ENCODE measurements at places on chromosomes 1 and 21. TPM values are rescaled to one million over a fixed set of nuclear protein-coding genes. Genes with fewer than 3 reads are reported as not detected.

GRCh38 chr1:184644771-184645170, 109.9 kb downstream of the EDEM3 start:
- H3K27ac ChIP-seq: no peak overlapping the region
- H3K4me3 ChIP-seq: no peak overlapping the region
- no peaks in the 10 kb centered on the region for H3K36me3 ChIP-seq
- no peak for DNase-seq
- no peaks in the 10 kb centered on the region for H3K27me3 ChIP-seq

- H3K27me3 ChIP-seq: no peaks in the 10 kb centered on the region
- no peaks in the 10 kb centered on the region for H3K4me1 ChIP-seq
- no peak for DNase-seq
- H3K4me3 ChIP-seq: no peak overlapping the region
Observed at GRCh38 chr1:21251773-21252471, 38.3 kb downstream of the ECE1 start.

GRCh38 chr1:196423612-196424011, 184.6 kb downstream of the KCNT2 start:
- no peak for DNase-seq
- H3K4me3 ChIP-seq: no peak overlapping the region
- H3K4me1 ChIP-seq: no peaks in the 10 kb centered on the region
- no peaks in the 10 kb centered on the region for H3K36me3 ChIP-seq
- no peaks in the 10 kb centered on the region for H3K27me3 ChIP-seq
- no peak overlapping the region for H3K27ac ChIP-seq

DNA sequence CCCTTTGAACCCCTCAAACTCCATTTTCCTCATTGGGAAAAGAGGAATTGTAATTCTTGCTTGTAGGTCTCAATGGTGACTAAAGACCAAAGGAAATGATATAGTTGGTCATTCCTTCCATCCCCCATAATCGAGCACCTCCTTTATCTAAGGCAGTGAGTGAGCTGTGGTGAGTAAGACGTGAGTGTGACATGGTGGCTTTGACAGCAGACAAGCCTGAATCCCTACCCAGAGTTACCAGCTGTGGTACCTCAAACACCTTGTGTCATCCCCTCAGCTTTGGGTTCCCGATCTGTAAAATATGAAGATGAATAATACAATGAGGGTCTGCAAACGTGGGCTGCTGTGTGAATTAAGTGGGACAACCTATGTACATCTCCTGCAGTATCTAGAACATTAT, 8.4 kb downstream of the TRAF5 start:
- no peaks in the 10 kb centered on the region for H3K36me3 ChIP-seq
- DNase-seq: no peak
- peak overlapping the region; percentile 64 for H3K27ac ChIP-seq
- peaks cover 47% of the 10 kb centered on the region for H3K4me1 ChIP-seq

- H3K27me3 ChIP-seq: no peaks in the 10 kb centered on the region
- H3K4me3 ChIP-seq: no peak overlapping the region
- peaks cover 6% of the 10 kb centered on the region for H3K4me1 ChIP-seq
- no peaks in the 10 kb centered on the region for H3K36me3 ChIP-seq
- no peak overlapping the region for H3K27ac ChIP-seq
Observed at GRCh38 chr1:39722495-39722894, 16.2 kb upstream of the PPIE start.

- H3K27ac ChIP-seq: peak overlapping the region; percentile 66
- no peaks in the 10 kb centered on the region for H3K36me3 ChIP-seq
- no peak overlapping the region for H3K4me3 ChIP-seq
Observed at GRCh38 chr1:116585886-116586285, 15.1 kb upstream of the CD58 start.

DNA sequence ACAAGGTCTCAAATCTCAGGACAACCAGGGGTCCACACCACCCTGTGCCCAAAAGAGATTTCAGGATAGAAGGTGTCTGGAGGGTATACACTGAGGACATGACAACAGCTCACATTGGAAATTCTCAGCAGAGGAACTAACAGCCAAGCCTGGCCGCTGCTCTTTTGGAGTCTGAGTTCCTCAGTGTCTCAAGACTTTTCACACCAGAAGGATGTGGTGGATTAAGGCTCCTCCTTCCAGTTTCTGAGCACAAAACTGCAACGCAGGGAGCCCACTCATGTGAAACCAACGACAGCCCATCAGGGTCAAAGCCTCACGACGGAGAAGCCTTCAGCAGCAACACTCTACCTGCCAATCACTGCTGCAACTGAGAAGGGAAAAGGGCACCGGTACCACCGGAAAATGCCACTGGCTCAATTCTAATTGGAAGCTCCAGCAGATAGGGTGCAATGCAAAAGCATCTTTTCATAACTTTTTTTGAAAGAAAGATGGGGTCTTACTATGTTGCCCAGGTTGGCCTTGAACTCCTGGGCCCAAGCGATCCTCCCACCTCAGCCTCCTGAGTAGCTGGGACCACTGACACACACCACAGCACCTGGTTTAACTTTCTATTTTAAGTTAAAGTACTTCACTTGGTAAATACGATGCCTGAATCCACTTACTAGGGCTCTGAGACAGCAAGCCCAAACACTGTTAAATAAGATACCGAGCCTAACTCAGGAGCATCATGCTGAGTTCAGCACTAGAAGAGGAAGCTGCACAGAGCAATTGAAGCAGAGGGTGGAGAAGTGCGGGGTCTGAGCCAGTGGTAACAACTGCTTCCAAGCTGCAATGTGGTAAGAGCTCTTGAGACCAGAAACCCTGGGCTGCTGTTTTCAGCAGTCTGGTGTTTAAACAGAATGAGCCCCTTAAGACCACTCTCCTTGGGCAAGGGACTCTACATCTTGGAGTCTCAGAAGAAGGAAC, 7.8 kb downstream of the CAPZB start:
- peak overlapping the region; percentile 94 for H3K27ac ChIP-seq
- H3K4me3 ChIP-seq: peak overlapping the region; percentile 58
- peaks cover 8% of the 10 kb centered on the region for H3K36me3 ChIP-seq
- H3K27me3 ChIP-seq: no peaks in the 10 kb centered on the region

DNA sequence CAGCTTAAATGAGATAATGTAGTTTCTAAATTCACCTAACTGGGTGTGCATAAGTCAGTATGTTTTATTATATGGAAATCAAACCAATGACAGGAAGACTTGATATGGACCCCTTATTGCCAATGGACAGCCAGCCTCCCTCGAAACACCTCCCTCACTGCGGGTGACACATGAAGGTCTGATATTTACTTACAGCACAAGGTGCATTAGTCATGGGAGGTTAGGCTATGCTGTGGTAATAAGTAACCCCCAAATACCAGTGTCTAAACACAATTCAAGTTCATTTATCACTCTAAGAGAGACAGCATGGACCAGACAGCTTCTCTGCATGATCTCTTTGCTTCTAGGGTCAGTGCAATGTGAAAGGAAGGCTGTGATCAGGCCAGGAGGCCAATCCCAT, 126.0 kb upstream of the KCNJ6 start:
- H3K36me3 ChIP-seq: no peaks in the 10 kb centered on the region
- H3K4me1 ChIP-seq: no peaks in the 10 kb centered on the region
- no peak overlapping the region for H3K27ac ChIP-seq
- DNase-seq: no peak

DNA sequence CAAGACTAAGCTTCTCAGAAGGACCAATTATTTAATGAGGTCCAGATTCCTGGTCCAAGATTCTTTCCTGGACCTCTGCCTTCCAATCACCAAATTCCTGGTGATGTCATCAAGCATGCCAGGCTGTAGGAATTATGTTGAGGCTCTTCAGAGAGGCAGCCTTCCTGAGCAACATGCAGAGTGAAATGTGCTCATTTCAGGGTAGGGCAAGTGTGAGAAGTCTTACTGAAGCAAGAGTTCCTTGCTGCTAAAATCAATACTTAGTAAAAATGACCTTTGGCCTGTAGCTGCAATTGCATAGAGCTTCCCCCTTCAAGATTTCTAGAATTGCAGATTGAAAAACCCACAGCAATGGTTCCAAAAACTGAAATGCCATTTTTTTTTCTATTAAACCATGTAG, 31.7 kb upstream of the BCAR3 start:
- peaks cover 56% of the 10 kb centered on the region for H3K4me1 ChIP-seq
- H3K4me3 ChIP-seq: no peak overlapping the region
- H3K36me3 ChIP-seq: no peaks in the 10 kb centered on the region
- no peaks in the 10 kb centered on the region for H3K27me3 ChIP-seq
- H3K27ac ChIP-seq: no peak overlapping the region

- DNase-seq: no peak
- H3K27me3 ChIP-seq: no peaks in the 10 kb centered on the region
- H3K4me1 ChIP-seq: no peaks in the 10 kb centered on the region
- no peak overlapping the region for H3K4me3 ChIP-seq
Observed at GRCh38 chr1:209742409-209743144, 13.3 kb upstream of the TRAF3IP3 start.

GRCh38 chr1:235601104-235601503, 48.5 kb downstream of the GNG4 start:
- no peak for DNase-seq
- no peak overlapping the region for H3K27ac ChIP-seq
- no peaks in the 10 kb centered on the region for H3K36me3 ChIP-seq
- H3K4me1 ChIP-seq: no peaks in the 10 kb centered on the region

GRCh38 chr1:224696891-224697765, 81.0 kb downstream of the CNIH3 start:
- H3K4me3 ChIP-seq: no peak overlapping the region
- H3K4me1 ChIP-seq: no peaks in the 10 kb centered on the region
- H3K27ac ChIP-seq: no peak overlapping the region
- no peak for DNase-seq
- no peaks in the 10 kb centered on the region for H3K36me3 ChIP-seq

DNA sequence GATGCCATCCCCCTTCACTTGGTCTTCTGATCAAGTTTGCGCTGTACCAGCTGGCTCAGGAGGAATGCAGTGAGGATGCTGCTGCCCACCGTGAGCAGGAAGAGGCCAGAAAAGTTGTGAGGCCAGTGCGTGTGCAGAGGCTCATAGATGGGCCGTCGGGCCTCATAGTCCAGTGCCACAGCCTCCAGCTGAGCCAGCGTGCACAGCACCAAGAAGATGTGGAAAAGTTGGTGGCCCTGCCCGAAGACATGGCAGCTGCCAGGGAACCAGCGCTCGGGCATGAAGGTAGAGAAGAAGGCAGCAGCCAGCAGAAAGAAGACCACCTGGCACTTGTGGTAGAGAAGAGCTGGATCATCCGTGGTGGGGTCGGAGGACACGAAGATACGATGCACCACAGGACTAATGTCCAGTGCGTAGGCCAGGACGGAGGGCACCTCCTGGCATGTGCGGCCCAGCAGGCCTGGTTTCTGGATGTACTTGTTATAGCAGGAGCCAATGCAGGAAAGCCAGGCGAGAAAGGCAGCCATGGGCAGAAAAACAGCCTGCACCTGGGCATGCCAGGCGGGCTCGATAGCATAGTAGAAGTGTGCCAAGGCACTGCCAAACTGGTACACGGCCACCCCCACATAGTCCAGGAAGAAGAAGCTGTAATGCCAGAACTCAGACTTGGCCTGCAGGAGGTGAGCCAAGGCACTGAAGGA, 3.7 kb upstream of the AUNIP start:
- no peak overlapping the region for H3K4me3 ChIP-seq
- no peaks in the 10 kb centered on the region for H3K27me3 ChIP-seq
- no peak overlapping the region for H3K27ac ChIP-seq
- H3K4me1 ChIP-seq: peaks cover 8% of the 10 kb centered on the region
- no peak for DNase-seq

DNA sequence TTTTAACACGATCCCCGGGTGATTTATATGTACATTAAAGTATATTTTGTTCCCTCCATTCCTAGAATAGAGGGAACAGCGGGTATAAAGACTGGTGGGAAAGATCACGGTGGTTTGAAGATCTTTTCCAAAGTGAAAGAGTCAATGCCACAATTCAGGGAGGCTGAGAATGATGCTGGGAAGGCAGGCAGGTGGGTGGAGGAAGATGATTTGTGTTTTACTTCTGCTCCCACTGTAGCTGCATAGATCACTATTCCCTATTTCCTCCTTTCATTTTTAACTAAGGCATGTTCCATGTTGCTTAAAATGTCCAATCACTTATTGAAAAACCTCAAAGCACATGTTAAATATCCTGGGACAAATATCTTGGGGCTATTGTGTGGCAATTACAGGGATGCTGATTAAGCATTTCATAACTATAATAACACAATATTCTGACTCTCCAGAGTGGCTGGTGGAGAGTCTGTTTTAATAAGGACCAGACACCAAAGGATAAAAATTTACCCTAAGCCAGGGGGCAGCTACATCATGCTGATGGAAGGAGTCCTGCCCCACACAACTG, 8.4 kb upstream of the LYST start:
- H3K27ac ChIP-seq: no peak overlapping the region
- H3K36me3 ChIP-seq: no peaks in the 10 kb centered on the region
- no peaks in the 10 kb centered on the region for H3K27me3 ChIP-seq

GRCh38 chr1:193019442-193020026, 39.6 kb downstream of the UCHL5 start:
- H3K27me3 ChIP-seq: no peaks in the 10 kb centered on the region
- no peak overlapping the region for H3K27ac ChIP-seq
- H3K4me3 ChIP-seq: no peak overlapping the region
- no peaks in the 10 kb centered on the region for H3K4me1 ChIP-seq

DNA sequence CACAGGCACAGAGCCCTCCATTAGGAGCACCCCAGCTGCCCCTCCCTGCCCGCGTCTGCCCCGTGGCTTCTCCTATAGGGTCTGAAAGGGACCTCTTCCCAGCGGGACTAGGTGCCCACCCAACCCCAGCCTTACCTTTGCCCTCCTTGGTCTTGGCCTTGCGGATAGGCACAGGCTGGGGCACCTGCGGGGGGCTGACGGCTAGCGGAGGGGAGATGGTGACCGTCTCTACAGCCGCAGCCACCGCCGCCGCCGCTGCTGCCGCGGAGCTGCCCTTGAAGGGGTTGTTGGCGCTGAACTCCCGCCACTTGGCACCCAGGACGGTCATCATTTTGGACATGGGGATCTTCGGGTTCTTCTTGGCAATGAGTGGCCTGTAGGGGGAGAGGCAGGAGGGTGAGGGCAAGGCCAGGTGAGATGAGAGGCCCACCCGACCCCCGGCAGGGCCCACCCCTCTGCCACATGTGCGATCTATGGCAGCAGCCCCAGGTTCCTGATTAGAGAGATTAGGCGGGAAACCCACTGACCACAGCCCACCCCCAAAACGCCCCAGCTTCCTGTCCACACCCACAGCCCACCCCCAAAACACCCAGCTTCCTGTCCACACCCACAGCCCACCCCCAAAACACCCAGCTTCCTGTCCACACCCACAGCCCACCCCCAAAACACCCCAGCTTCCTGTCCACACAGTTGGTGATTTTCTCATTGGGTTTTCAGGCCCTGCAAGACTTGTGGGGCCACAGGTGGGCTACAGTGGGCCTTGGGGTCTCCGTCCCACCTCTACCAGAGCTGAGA, 25.4 kb downstream of the CHD5 start:
- H3K4me1 ChIP-seq: no peaks in the 10 kb centered on the region
- H3K27me3 ChIP-seq: no peaks in the 10 kb centered on the region
- no peaks in the 10 kb centered on the region for H3K36me3 ChIP-seq
- no peak for DNase-seq
- H3K27ac ChIP-seq: no peak overlapping the region

Gene TNFRSF14
- total RNA-seq: 76.2 TPM

Gene ADAM30
- not detected for total RNA-seq

Gene DPT
- 0.10 TPM for total RNA-seq

Gene FAM163A
- not detected for total RNA-seq

Gene RPE65
- total RNA-seq: not detected

Gene KLHDC7A
- not detected for total RNA-seq

Gene DNALI1
- total RNA-seq: not detected
